Activated CD4-positive, alpha-beta memory T cell treated with anti-CD3 and anti-CD28 coated beads, Interleukin-2, amount 10 ng/mL, durations not matched to agents 7 days and 5 days (primary cell): ENCODE measurements at places on chromosomes 1 and 21. TPM values are rescaled to one million over a fixed set of nuclear protein-coding genes. Genes with fewer than 3 reads are reported as not detected.

GRCh38 chr1:148315071-148315811 is 163.2 kb upstream of the NBPF11 start:
- H3K4me1 ChIP-seq = peaks cover 36% of the 10 kb centered on the region
- H3K27ac ChIP-seq = no peak overlapping the region
- peaks cover 70% of the 10 kb centered on the region for H3K27me3 ChIP-seq
- DNase-seq = no peak
- no peak overlapping the region for H3K4me3 ChIP-seq

Gene UTS2
- total RNA-seq = 1.1 TPM

Gene FMO1
- total RNA-seq = not detected

- no peaks in the 10 kb centered on the region for H3K36me3 ChIP-seq
- peaks cover 22% of the 10 kb centered on the region for H3K4me1 ChIP-seq
- peaks cover 8% of the 10 kb centered on the region for H3K27me3 ChIP-seq
These were observed 25.3 kb downstream of the KCNQ4 start for GRCh38 chr1:40808909-40809308.

DNA sequence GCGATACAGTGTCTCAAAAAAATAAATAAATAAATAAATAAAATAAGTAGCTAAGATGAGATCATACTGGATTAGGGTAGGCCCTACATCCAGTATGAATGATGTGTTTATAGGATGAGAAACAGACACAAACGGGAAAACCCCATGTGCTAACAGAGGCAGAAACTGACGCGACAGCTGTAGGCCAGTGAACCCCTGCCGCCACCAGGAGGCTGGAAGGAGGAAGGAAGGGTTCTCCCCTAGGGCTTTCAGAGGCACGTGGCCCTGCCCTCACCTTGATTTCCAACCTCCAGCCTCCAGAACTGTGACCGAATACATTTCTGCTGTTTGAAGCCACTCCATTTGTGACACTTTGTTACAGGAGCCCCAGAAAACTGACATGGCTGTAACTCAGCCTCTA is 38.5 kb downstream of the CHD5 start:
- H3K27me3 ChIP-seq = no peaks in the 10 kb centered on the region
- no peak overlapping the region for H3K4me3 ChIP-seq

Gene OR10Z1
- total RNA-seq = not detected

Gene INPP5B
- 26.3 TPM for total RNA-seq

Gene C1orf167
- 0.25 TPM for total RNA-seq

DNA sequence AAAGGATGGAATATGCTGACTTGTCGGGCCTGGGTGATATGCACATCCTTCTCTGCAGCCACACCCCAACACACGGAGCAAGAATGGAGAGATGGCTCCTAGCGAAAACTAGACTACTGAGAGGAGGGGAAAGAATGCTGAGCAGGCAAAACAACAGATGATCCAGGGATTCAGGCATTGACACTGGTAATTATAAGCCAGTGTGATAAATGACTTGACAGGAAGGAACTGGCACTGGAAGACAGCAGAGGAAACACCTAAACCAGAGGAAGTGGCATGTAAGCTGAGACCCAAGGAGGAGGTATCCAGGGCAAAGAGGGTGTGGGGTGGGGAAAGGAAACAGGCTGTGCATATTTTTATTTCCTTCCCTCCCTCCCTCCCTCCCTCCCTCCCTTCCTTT is 31.7 kb upstream of the KHDRBS1 start:
- no peaks in the 10 kb centered on the region for H3K27me3 ChIP-seq
- H3K4me1 ChIP-seq = peaks cover 54% of the 10 kb centered on the region
- H3K36me3 ChIP-seq = peaks cover 13% of the 10 kb centered on the region
- DNase-seq = peak; percentile 66
- H3K27ac ChIP-seq = peak overlapping the region; percentile 89

DNA sequence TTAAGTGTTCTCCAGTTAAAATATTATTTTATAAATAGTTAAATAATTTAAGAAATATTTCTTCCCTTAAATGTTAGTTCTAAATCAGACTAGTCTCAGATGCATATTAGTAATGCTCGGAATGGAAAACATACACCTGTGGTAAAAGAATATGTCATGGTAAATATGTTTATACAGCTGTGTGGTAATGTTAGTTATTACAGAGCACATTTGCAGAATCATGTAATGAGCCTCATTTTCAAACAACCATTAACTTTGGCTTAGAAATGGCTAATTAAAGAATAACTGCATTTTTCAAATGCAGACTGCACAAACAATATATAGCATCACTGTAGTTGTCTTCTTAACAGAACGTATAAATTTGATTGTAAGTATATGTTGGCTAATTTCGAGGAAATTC is 90.3 kb downstream of the DISP1 start:
- H3K36me3 ChIP-seq = no peaks in the 10 kb centered on the region
- H3K27me3 ChIP-seq = no peaks in the 10 kb centered on the region
- no peak overlapping the region for H3K27ac ChIP-seq
- H3K4me1 ChIP-seq = no peaks in the 10 kb centered on the region

DNA sequence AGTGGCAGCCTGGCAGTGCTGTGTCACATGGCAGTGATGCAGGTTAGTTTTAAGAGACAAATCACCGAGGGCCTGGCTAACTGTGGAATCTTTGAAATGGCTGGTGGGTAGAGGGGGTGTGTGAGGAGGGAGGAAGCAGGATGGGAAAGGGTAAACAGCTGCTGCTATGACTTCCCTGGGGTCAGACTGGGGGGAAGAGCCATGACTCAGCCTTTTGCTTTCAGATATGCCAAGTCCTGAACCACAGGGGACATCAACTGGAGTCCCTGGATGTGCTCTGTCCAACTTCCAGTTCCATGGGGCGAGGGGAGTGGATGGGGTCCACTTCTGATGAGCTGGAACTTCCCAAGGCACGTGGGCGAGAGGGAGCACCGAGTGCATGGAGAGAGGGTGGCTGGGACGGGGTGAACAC is 121.1 kb upstream of the ADAR start:
- H3K4me3 ChIP-seq = no peak overlapping the region
- no peak for DNase-seq
- no peak overlapping the region for H3K27ac ChIP-seq
- H3K27me3 ChIP-seq = peaks cover 72% of the 10 kb centered on the region

DNA sequence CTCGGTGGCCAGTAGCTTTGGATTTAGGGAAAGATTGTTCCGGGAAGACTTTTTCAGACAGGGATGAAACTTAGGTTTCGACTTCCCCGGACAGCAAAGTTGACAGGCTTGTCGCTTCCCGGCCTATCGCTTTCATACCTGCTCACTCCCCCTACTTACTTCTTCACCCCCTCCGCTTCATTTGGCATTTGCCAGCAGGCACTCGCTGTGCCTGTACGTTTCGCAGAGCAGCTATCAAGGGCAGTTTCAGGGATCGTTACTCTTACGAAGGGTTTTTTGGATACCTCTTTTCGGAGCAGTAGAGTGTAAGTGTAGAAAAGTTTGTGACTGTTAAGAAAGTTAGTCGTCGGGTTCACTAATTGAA is 393 bp downstream of the BLZF1 start:
- H3K4me1 ChIP-seq = peaks cover 40% of the 10 kb centered on the region
- H3K27ac ChIP-seq = no peak overlapping the region
- H3K36me3 ChIP-seq = peaks cover 39% of the 10 kb centered on the region
- no peak overlapping the region for H3K4me3 ChIP-seq

DNA sequence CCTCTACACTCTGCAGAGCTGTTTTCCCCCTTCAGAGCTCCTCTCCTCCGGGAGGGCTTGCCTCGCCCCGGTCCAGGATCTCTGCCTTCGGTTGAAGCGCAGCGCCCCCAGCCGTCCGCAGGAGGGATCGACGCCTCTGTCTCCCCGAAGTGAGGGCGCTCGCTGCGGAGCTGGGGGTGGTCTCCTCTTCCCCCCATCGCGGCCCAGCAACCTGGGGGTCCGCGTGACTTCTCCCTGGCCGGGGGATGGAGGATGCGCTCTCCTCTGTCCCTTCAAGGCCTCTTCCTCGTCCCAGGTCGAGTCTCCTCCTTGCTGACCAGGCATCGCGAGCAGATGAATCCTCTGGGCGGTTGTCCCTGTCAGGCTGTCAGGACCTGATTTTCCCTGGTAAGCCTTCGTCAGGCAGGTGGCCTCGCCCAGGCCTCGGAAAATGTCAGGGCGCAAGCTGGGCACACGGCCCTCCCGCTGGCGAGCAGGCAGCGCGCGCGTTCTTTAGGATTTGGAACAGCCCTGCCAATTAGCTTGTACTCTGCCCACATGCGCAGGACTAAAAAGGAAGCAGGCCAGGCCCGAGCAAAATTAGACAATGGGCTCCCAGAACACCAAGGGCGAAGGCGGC is 90.5 kb downstream of the EDEM3 start:
- no peaks in the 10 kb centered on the region for H3K36me3 ChIP-seq
- H3K27me3 ChIP-seq = peaks cover 6% of the 10 kb centered on the region
- peak; percentile 58 for DNase-seq
- H3K4me3 ChIP-seq = no peak overlapping the region
- H3K4me1 ChIP-seq = peaks cover 6% of the 10 kb centered on the region

DNA sequence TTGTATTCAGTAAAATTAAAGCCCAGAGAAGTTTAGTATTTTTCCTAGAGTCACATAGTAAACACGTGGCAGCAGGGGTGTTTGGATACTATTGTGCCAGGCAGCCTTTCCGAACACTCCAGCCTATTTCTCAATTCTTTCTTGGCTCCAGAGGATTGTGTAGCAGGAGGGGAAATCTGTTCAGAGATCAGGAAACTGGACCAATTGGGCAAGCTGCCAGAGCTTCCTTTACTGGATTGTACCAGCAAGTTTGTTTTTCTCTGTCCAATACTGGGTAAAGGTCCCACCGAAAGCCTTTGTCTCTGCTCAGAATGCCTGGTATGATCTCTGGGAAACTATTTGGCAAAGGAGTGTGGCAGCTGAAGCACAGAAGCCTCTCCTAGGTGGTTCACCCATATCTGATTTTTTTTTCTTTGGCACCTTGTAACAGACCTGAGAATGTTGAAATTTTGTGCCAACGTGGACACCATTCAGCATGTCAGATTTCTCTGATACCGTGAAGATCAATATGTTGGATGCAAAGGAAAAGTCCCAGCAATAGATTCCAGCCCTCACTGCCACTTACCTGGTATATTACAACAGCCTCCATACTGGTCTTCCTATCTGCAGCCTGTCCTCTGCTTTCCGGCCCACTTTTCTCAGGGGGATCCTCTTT is 126.2 kb downstream of the FGGY start:
- DNase-seq = no peak
- no peaks in the 10 kb centered on the region for H3K27me3 ChIP-seq
- no peak overlapping the region for H3K4me3 ChIP-seq
- H3K36me3 ChIP-seq = no peaks in the 10 kb centered on the region

- no peaks in the 10 kb centered on the region for H3K36me3 ChIP-seq
- H3K27ac ChIP-seq = no peak overlapping the region
- peaks cover 2% of the 10 kb centered on the region for H3K27me3 ChIP-seq
- H3K4me3 ChIP-seq = no peak overlapping the region
- DNase-seq = no peak
- H3K4me1 ChIP-seq = no peaks in the 10 kb centered on the region
These were observed 9.9 kb upstream of the CFHR4 start for GRCh38 chr1:196877964-196878363.

- no peaks in the 10 kb centered on the region for H3K4me1 ChIP-seq
- no peak overlapping the region for H3K4me3 ChIP-seq
These were observed 233.4 kb downstream of the TM2D1 start for GRCh38 chr1:61491497-61491896.

- DNase-seq = peak; percentile 24
- no peak overlapping the region for H3K4me3 ChIP-seq
- no peaks in the 10 kb centered on the region for H3K36me3 ChIP-seq
- H3K27me3 ChIP-seq = no peaks in the 10 kb centered on the region
- no peak overlapping the region for H3K27ac ChIP-seq
These were observed 46.1 kb downstream of the MEGF6 start for GRCh38 chr1:3564921-3565831.

Gene SPRR1A
- not detected for total RNA-seq

DNA sequence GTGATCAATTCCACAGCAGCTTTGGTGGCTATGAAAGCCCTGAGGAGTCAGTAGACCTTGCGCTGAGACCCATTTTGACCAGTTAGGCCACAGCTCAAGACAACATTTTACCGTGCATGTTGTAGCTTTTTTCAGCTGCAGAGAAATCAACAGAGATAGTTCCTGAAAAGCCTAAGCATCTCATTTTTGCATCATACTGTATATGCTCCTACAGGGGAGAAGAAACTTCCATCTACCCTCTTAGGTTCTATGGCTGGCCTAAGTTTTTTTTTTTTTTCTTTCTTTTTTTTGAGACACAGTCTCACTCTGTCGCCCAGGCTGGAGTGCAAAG is 24.8 kb upstream of the EYA3 start:
- H3K4me1 ChIP-seq = peaks cover 37% of the 10 kb centered on the region
- H3K36me3 ChIP-seq = no peaks in the 10 kb centered on the region

DNA sequence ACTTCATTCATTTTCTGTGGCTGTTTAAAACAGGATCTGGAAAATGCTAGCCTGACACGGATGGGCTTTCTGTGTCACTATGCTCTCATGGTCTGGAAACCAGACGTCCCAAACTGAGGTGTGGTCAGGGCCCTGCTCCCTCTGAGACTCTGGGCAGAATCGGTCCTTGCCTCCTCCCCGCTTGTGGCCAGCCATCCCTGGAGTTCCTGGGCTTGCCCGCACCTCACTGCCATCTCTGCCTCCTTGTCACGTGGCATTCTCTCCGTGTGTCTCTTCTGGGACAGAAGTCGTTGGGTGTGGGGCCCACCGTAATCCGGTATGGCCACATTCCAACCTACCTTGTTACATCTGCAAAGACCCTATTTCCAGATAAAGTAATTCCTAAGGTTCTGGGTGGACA is 10.1 kb upstream of the ACTRT2 start:
- H3K27ac ChIP-seq = no peak overlapping the region
- no peaks in the 10 kb centered on the region for H3K4me1 ChIP-seq
- H3K36me3 ChIP-seq = no peaks in the 10 kb centered on the region
- no peak overlapping the region for H3K4me3 ChIP-seq
- DNase-seq = no peak

- H3K27me3 ChIP-seq = peaks cover 9% of the 10 kb centered on the region
- DNase-seq = no peak
- H3K4me1 ChIP-seq = no peaks in the 10 kb centered on the region
- no peak overlapping the region for H3K27ac ChIP-seq
- H3K36me3 ChIP-seq = no peaks in the 10 kb centered on the region
These were observed 22.7 kb upstream of the LELP1 start for GRCh38 chr1:153180556-153180955.

- peaks cover 19% of the 10 kb centered on the region for H3K4me1 ChIP-seq
- DNase-seq = peak; percentile 46
- peaks cover 34% of the 10 kb centered on the region for H3K36me3 ChIP-seq
- peak overlapping the region; percentile 81 for H3K27ac ChIP-seq
These were observed 59.8 kb upstream of the MORC3 start for GRCh38 chr21:36260030-36260787.

GRCh38 chr1:1281533-1282321 is 1.5 kb downstream of the SCNN1D start:
- DNase-seq = no peak
- no peaks in the 10 kb centered on the region for H3K27me3 ChIP-seq
- peaks cover 3% of the 10 kb centered on the region for H3K4me1 ChIP-seq
- no peaks in the 10 kb centered on the region for H3K36me3 ChIP-seq
